CD8-positive, alpha-beta memory T cell (primary cell): ENCODE measurements at places on chromosomes 5 and 9. TPM values are rescaled to one million over a fixed set of nuclear protein-coding genes. Genes with fewer than 3 reads are reported as not detected.

GRCh38 chr5:62051747-62052146 is 254.3 kb upstream of the KIF2A start:
- H3K27me3 ChIP-seq, result no peaks in the 10 kb centered on the region
- no peaks in the 10 kb centered on the region for H3K4me1 ChIP-seq
- H3K4me3 ChIP-seq, result no peak overlapping the region
- DNase-seq, result no peak
- no peaks in the 10 kb centered on the region for H3K36me3 ChIP-seq
- no peak overlapping the region for H3K27ac ChIP-seq

- no peaks in the 10 kb centered on the region for H3K27me3 ChIP-seq
- H3K36me3 ChIP-seq, result no peaks in the 10 kb centered on the region
- DNase-seq, result no peak
- no peak overlapping the region for H3K4me3 ChIP-seq
- no peak overlapping the region for H3K27ac ChIP-seq
These were observed 43.9 kb downstream of the ARRDC3 start for GRCh38 chr5:91339063-91339705.

Gene LCN9
- total RNA-seq, result not detected

- no peak for DNase-seq
- no peaks in the 10 kb centered on the region for H3K36me3 ChIP-seq
- H3K4me1 ChIP-seq, result no peaks in the 10 kb centered on the region
- no peak overlapping the region for H3K27ac ChIP-seq
These were observed 322.1 kb upstream of the SLC30A5 start for GRCh38 chr5:68771732-68772131.

DNA sequence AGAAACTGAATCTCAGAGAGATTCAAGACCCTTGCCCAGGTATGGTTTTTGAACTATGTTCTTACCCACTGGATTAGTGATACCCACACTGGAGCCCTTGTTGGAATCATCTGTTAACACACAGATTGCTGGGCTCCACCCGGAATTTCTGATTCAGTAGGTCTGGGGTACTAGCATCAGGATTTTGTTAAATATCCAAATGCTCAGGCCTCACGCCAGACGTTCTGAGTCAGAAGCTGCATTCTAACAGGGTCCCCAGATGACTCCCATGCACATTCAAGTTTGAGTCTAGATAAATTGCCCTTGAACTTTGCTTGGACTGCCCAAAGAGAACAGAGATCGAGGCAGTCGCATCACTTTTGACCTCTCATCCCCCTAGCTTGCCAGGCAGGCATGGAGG is 182.0 kb upstream of the WWC1 start:
- no peaks in the 10 kb centered on the region for H3K27me3 ChIP-seq
- H3K4me3 ChIP-seq, result no peak overlapping the region
- H3K36me3 ChIP-seq, result no peaks in the 10 kb centered on the region
- no peak overlapping the region for H3K27ac ChIP-seq
- DNase-seq, result no peak
